ENCODE measurements at places on chromosomes 13 and 19.

DNA sequence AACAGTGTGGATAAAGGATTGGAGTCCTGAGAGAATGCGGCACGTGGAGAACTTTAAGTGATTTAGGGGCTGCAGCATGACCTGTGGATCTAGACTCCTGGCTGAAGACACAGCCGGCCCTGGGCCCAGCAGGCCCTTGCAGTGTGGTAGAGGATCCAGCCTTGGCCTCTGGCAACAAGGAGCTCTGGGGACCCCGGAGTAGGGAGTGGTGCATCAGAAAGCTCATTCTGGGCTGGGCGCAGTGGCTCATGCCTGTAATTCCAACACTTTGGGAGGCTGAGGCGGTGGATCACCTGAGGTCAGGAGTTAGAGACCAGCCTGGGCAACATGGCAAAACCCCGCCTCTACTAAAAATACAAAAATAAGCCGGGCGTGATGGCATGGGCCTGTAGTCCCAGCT lies 76.0 kb downstream of the CHST8 start:
- ATAC-seq: no peak

GRCh38 chr19:44530777-44531176 lies 1.3 kb upstream of the CEACAM20 start:
- peak; percentile 47 for ATAC-seq

- ATAC-seq: no peak
These were observed 38.7 kb downstream of the CCDC70 start for GRCh38 chr13:51900471-51900870.

DNA sequence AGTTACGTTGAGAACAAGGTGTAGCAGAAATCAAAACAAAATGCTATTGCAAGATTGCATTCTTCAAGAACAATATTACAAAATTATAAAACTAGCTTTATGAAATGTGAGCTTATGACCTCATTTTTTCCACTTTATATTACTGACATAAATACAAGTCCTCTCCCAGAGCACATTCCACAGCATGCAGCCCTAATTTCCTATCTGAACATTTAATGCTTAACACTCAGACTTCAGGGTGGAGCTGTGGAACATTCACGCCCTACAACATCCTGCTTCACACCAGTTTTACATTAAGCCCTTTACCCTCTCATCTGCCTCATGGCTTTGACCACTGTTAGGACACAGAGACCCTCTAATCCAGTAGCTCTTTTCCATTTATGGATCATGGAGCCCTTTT lies 65.5 kb downstream of the EPSTI1 start:
- ATAC-seq: no peak

DNA sequence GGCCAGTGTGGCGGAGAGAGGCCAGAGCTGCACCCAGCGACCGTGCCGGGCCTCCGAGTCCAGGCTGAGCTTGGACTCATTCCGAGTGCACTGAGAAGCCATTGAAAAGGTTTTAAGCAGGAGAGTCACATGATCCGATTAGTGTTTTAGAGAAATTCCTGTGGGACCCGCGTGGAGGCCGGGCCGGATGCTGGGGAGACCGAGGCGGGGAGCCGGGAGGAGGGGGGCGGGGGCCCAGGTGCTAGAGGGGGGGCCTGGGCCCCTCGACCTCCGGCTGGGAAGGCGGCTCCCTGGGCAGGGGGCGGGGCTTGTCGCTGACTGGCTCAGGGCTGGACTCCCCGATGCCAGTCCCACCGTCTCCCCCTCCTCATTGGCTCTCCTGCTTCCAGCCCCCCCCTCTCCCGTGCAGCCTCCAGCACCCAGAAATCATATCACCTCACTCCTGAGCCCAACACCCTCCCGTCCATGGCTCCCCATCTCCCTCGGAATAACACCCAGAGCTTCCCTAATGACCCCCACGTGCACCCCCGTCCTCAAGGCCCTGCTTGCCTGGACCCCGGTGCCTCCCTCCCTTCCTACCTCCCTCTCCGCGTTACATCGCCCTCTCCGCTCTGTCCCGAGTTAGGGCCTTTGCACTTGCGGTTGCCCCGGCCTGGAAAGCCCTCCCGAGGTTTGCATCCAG lies 5.2 kb upstream of the ZNF579 start:
- peak; percentile 87 for ATAC-seq

- ATAC-seq: no peak
These were observed 23.4 kb downstream of the CCNE1 start for GRCh38 chr19:29834991-29835846.

DNA sequence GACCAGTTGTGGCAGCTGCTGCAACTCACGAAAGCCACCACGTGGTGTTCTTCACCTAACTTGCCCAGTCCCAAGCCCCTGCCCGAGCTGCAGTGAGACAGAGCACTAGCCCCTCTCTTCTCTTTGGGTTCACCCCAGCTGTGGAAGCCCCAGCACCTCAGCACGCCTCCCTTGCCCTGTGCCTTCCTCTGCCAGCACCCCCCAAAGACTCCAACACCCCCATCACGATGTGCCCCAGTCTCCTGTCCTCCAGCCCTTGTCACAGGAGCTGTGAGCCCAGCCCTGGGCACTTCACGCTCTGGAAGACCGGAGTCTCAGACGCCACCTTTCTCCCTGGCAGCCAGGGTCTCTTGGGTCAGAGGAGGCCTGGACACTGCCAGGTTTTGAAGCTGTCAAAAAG lies 2.2 kb upstream of the ZNF135 start:
- no peak for ATAC-seq

GRCh38 chr19:45104658-45105349 lies 11.8 kb downstream of the PPP1R37 start:
- no peak for ATAC-seq

- peak; percentile 30 for ATAC-seq
These were observed 186.7 kb downstream of the STK24 start for GRCh38 chr13:98390086-98390715.

GRCh38 chr19:18427080-18427742 lies 8.0 kb downstream of the SSBP4 start:
- ATAC-seq: no peak

DNA sequence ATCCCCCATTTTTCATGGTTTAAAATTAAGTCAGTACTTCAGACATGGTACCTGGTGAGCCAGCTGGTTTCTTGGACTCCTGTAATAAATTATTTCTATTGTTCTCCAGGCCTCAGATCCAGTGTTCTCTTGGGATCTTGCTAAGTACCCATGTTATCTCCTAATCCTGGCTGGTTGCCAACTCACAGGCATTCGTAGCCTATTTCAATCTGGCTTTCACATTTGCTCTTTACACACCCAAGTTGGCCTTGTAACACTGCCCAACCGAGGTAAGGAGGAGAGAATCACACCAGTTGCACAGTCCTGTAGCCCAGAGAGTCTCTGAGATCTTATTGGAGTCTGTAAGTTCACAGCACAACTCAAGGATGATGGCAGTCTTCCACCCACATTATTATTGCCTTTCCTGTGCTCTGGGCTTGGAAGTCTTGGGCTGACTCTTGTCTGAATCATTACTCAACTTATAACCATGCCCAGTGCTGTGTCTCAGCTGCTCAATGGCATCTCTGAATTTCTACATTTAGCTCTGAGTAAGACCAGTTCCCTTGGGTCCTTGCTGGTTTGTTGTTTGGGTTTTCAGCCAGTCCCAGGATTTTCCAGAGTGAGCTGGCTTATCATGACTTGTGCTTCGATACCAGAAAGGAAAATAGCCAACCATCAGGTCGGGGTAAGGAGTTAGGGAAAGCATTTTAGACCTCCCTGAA lies 76.6 kb upstream of the KLF12 start:
- ATAC-seq: peak; percentile 85

GRCh38 chr19:17337675-17338432 lies 501 bp downstream of the GTPBP3 start:
- peak; percentile 2 for ATAC-seq

- no peak for ATAC-seq
These were observed 47.3 kb downstream of the DHRS12 start for GRCh38 chr13:51756651-51757050.

- ATAC-seq: 0 out of 3 replicates have a peak, but pooled peaks have one; percentile 22
These were observed 17.9 kb upstream of the GAS6 start for GRCh38 chr13:113881614-113882266.

GRCh38 chr13:36453516-36453915 lies 21.2 kb downstream of the CCNA1 start:
- ATAC-seq: peak; percentile 85
